T-helper 2 cell (primary cell): ENCODE measurements at places on chromosomes 5 and 9.

- no peak for DNase-seq
Measured at GRCh38 chr9:114906922-114907571, 23.3 kb downstream of the TNFSF8 start.

GRCh38 chr5:14665949-14666348 lies 1.4 kb downstream of the OTULIN start:
- no peak for DNase-seq

DNA sequence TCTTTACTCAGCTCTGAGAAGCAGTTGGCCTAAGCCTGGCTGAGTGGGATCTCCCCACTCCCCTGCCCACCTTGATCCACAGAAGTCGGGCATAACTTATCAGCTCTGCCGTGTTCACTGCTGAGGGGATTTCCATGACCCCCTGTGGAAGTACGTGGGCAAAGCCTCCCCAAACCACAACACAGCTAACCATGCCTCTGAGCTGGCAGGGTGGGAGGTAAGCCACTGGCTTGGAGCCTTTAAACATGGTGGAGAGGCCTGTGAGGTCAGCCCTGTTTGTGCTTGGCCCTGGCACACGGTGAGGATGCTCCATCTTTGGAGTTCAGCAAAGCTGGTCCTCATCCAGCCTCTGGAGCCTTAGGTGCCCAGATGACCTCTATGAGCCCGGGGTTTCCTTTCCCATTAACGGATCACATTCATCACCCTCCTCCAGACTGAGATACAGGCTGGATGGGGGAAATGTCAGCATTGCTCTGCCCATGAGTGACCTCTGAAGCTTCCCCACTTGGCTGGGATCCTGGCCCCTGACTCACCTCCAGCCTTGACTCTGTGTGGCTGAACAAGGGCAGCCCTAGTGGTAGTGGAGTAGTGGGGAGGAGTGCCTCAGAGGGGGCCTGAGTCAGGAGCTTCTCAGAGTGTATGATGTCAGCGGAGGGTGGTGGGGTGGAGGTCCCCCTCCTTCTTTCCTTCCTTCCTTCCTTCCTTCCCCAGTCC lies 6.2 kb downstream of the PDLIM4 start:
- no peak for DNase-seq

- no peak for DNase-seq
Measured at GRCh38 chr5:107676702-107677101, 6.0 kb upstream of the EFNA5 start.

- DNase-seq: no peak
Measured at GRCh38 chr5:9838916-9839315, 208.8 kb upstream of the TAS2R1 start.
